ENCODE measurements at places on chromosomes 11 and 22. TPM values are rescaled to one million over a fixed set of nuclear protein-coding genes. Genes with fewer than 3 reads are reported as not detected.

The PKP3 gene
- total RNA-seq, result 31.8 TPM

The RAB39A gene
- 0.61 TPM for total RNA-seq

The MMP7 gene
- total RNA-seq, result 29.1 TPM

The APLP2 gene
- total RNA-seq, result 184 TPM

The TRPC6 gene
- total RNA-seq, result 0.77 TPM

The CSNK2A3 gene
- 1.9 TPM for total RNA-seq

The SHISA8 gene
- total RNA-seq, result 0.07 TPM

The MRGPRX4 gene
- total RNA-seq, result not detected

The ANO1 gene
- total RNA-seq, result 4.0 TPM

The SYT13 gene
- 5.9 TPM for total RNA-seq

The FIBIN gene
- total RNA-seq, result not detected

Measured in A549 treated with dexamethasone at 1 μM for 4 hours (cell line).